PC-9 (cell line): ENCODE measurements at places on chromosomes 7 and 10. TPM values are rescaled to one million over a fixed set of nuclear protein-coding genes. Genes with fewer than 3 reads are reported as not detected.

Gene PARD3
- 57.4 and 61.9 TPM in 2 replicates for total RNA-seq

DNA sequence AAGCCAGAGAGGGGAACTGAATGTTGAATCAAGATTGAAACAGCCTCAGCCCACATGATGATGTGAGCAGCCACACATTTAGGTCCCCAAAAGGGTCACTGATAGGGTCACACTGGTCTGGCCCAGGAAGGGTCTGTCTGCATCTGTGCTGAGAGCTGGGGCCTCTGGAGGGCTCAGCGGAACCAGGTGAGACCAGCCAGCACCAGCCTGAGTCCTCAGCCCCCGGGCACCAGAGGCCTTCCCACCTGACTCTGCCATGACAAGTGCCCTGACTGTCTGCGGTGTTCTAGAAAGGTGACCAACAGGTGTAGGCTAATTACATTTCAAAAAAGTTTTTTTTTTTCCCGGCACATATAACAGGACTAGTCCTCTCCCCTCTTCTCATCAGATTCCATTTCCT, 76.2 kb downstream of the WDR11 start:
- no peak for DNase-seq

GRCh38 chr10:69218831-69219230, 1.3 kb upstream of the HKDC1 start:
- DNase-seq, result no peak

GRCh38 chr7:154886591-154886990, 116.3 kb downstream of the PAXIP1 start:
- no peak for DNase-seq

- no peak for DNase-seq
These were observed 25.1 kb downstream of the DOCK1 start for GRCh38 chr10:126930131-126930882.

- peak; percentile 35 for DNase-seq
These were observed 26.3 kb upstream of the HMX3 start for GRCh38 chr10:123109466-123109865.

DNA sequence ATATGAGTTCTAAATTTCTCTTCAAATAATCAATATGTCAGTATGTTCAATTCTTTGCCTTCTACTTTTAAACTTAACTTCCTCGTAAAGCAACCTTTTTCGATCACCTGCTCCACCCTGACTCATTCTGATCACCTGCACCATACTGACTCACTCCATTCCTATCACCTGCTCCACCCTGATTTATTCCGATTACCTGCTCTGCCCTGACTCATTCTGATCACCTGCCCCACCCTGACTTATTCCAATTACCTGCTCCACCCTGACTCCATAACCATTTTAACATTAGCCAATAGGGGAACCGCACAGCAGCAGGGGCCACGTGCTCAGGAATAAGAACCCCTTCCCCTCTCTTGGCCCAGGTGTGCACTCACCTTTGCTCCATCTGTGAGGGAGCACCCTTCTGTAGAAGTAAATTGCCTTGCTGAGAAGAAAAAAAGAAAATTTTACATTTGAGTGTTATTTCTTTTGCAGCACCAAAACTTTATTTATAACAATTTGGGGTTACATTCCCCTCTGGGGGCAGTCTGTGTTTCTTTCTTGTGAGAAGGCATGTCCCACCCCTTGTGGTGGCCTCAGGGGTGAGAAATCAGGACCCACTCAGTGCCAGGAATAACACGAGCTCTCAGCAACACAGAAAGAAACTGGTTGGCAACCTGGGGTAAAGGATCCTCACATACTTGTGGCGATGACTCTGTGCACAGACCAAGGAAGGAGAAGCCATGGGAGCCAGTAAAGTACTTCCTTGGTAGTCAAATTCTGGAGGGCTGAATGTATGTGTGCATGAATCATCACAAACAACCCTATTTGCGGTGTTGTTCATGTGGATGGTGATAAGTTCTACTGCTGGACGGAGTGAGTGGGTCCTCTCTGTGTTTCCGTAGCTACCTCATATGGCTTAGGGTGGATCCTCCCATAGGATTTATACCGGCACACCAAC, 29.4 kb upstream of the PPP1R9A start:
- no peak for DNase-seq
